ENCODE measurements at places on chromosomes 1 and 21.

DNA sequence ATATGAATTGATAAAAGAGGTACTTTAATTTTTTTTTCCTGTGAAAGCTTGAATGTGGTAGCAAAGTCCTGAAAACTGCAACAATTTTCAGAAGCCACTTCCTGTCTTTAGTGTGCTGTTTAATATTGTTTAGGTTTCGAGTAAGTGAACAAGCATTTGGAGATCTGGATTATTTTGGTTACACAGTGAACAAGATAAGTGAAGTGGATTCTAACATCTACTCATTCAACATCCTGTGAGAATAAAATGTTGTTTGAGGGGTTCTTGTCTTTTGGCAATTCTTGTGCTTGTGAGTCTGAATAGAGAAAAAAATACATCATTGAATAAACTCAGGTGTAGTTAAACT, 35.2 kb upstream of the PLA2G4A start:
- no peak for DNase-seq

DNA sequence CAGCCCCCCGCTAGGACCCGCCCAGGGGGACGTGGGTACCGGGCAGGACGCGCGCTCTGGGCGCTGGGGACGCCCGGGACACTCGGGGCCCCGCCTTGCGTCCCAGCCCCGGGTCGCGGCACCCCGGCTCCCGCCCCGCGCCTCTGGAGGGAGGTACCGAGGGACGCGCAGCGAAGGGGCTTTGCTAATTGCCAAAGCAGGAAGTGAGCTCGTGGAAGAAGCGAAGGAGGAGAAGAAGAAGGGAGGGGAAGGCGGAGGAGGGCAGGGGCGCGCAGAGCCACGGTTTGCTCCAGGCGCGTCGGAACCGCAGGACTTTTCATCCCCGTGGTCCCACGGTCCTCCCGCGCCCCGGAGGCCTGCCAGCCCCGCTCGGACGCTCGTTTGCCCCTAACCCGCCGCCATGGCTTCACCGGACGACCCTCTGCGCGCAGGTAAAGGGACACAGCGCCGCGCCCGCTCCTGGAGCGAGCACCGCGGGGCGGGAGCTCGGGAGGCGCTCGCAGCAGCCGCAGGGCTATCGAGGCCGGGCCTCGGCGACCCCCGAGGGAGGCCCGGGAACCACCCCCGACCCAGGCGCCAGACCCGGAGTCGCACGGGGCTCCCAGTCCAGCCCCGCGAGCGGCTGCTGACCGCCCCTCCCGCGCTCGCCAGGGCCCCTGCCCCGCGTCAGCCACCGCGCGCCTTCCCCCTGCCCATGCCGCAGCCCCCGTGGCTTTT, 1.3 kb downstream of the EDARADD start:
- peak; percentile 35 for DNase-seq

DNA sequence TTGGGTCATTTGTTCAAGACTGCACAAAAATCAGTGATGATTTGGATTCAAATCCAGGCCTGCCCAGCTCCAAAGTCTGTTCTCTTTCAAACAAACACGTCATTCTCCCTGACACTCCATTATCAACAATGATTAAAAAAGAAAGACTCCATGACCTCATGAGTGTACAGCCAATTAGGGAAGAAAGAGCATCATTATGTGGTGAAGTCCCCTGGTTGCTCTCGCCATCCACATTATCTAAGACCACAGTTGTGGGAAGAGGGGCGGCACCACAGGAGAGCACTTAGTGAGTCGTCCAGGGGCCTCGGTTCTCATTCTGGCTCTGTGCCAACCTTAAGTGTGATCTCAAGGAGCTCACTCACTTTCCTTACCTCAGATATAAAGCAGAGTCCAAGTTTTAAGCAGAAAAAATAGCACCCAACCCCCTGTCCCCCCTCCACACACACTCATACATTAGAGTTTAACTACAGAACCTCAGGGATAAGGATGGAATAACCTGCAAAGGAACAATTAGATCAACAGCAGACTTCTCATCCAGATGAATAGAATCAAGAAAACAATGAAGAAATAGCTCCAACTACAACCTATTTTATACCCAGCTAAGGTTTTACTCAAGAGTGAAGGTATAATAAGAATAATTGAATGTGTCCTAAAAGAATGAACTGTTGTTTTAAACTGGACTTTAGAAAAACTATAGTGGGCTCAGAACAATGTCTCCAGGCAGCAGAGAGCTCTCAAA, 47.8 kb downstream of the COL6A1 start:
- no peak for DNase-seq

DNA sequence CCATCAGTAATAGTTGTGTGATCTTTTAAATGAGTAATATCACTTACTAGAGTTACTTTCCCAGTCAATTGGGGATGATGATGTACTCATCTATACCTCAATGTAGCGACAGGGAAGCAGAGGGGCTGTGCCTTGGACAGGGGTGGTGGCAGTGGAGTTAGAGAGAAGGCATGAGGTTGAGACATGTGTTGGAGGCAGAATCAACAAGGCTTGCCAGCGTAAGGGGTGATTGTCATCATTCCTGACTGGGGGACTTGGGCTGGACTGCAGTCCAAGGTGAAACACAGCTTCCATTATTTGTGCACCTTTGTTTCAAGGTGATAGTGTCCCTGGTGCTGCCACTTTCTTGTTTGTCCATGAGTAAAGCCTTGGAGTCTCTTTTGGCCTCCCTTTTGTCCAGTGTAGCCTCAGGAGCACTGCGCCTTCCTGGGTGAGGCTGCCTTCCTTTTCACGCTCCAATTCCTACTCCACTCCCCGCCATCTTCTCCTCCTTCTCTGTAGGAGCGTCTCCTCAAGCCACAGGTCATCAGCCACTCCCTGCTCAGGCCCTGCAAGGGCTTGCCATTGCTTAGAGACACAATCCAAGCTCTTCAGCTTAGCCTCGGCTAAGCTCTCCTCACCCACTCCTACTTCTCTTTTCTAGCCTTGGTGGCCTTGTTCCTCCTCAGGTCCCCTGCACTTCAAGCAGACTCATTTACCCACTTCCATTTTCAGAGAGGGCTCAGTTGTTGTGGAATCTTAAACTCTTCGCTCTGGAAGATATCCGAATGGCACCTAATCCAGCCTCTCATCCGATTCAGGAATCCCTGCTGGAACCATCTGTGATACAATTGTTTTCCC, 77.6 kb upstream of the CD34 start:
- DNase-seq = no peak

GRCh38 chr1:38464071-38464661, 395.4 kb downstream of the RRAGC start:
- DNase-seq = no peak

DNA sequence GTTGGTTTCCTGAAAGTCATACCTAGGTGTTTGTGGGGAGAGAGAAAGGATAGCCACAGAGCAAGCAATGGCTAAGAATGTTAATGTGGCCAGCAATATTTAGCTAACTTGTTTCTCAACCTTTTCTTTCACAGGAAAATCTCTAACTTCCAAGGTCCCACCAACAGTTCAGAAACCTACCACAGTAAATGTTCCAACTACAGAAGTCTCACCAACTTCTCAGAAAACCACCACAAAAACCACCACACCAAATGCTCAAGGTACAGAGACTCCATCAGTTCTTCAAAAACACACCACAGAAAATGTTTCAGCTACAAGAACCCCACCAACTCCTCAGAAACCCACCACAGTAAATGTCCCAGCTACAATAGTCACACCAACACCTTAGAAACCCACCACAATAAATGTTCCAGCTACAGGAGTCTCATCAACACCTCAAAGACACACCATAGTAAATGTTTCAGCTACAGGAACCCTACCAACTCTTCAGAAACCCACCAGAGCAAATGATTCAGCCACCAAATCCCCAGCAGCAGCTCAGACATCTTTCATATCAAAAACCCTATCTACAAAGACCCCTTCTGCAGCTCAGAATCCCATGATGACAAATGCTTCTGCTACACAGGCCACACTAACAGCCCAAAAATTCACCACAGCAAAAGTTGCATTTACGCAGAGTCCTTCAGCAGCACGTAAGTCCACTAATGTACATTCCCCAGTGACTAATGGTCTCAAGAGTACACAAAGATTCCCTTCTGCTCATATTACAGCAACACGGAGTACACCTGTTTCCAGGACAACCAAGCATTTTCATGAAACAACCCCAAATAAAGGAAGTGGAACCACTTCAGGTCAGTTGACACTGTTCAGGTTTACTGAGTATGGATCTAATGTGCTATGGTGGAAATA, 15.3 kb downstream of the CD55 start:
- no peak for DNase-seq

DNA sequence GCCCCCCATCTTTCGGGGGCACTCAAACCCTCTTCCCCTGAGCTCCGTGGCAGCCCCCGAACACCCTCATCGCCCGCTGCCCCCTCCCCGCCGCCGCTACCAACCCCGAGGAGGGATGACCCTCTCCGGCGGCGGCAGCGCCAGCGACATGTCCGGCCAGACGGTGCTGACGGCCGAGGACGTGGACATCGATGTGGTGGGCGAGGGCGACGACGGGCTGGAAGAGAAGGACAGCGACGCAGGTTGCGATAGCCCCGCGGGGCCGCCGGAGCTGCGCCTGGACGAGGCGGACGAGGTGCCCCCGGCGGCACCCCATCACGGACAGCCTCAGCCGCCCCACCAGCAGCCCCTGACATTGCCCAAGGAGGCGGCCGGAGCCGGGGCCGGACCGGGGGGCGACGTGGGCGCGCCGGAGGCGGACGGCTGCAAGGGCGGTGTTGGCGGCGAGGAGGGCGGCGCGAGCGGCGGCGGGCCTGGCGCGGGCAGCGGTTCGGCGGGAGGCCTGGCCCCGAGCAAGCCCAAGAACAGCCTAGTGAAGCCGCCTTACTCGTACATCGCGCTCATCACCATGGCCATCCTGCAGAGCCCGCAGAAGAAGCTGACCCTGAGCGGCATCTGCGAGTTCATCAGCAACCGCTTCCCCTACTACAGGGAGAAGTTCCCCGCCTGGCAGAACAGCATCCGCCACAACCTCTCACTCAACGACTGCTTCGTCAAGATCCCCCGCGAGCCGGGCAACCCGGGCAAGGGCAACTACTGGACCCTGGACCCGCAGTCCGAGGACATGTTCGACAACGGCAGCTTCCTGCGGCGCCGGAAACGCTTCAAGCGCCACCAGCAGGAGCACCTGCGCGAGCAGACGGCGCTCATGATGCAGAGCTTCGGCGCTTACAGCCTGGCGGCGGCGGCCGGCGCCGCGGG, 837 bp downstream of the FOXD3 start:
- DNase-seq = peak; percentile 26
